ENCODE measurements at places on chromosomes 7 and 10. TPM values are rescaled to one million over a fixed set of nuclear protein-coding genes. Genes with fewer than 3 reads are reported as not detected.
A peak's percentile ranks its signal among the peaks of the same experiment; 100 is the strongest.

- no peak for DNase-seq
Observed at GRCh38 chr10:79938728-79939406, 10.0 kb downstream of the SFTPD start.

GRCh38 chr7:29237489-29237888, 42.9 kb downstream of the CHN2 start:
- DNase-seq = no peak

DNA sequence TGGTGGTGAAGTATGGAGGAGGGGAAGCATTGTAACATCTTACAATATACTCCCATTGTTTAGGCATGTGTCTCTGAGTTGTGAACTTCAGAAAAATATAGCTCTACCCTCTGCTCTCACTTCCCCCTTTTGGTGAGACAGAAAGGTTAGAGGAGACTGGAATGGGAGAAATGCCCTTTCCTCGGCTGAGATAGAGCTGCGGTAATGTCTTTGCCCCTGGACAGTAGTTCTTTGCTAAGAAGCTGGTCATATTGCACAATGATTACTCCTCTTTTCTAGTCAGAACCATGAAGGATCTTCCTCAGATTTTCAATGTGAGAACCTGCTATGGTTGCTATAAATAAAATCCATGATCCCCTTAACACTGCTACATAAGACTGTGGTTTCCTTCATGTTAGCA, 171.0 kb downstream of the SEM1 start:
- DNase-seq = no peak

DNA sequence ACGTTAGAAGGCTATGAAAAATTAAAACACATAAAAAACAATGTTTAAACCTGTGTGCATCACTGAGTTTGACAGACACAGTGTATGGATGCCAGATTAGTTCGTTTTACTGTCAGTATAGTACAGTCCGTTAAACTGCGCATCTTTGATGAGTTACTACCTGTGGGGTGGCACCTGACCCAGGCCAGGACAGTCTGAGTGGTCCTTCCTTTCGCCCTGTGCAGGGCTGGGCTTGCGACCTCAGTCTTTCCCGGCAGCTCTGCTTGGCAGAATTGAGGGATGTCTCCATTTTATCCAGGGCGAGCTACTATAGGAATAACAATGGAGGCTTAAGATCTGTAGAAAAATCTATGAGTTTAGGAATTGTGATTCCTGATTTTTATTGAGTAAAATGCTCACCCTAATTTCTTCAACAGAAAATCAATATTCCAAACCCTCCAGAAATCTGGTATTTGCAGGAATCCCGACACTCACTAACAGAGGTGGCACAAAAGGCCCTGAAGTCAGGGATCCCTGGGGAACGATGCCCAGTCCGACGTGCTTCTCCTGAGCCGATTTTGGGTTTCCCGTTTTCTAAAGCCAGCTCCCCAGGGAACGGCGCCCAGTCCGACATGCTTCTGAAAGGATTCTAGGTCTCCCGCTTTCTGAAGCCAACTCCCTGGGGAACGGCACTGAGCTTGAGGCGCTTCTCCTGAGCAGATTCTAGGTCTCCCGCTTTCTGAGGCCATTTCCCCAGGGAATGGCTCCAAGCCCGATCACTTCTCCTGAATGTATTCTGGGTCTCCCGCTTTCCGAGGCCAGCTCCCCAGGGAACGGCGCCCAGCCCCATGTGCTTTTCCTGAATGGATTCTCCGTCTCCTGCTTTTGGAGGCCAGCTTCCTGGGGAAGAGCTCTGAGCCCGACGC, 377.6 kb downstream of the DNAJB6 start:
- no peak for DNase-seq

DNA sequence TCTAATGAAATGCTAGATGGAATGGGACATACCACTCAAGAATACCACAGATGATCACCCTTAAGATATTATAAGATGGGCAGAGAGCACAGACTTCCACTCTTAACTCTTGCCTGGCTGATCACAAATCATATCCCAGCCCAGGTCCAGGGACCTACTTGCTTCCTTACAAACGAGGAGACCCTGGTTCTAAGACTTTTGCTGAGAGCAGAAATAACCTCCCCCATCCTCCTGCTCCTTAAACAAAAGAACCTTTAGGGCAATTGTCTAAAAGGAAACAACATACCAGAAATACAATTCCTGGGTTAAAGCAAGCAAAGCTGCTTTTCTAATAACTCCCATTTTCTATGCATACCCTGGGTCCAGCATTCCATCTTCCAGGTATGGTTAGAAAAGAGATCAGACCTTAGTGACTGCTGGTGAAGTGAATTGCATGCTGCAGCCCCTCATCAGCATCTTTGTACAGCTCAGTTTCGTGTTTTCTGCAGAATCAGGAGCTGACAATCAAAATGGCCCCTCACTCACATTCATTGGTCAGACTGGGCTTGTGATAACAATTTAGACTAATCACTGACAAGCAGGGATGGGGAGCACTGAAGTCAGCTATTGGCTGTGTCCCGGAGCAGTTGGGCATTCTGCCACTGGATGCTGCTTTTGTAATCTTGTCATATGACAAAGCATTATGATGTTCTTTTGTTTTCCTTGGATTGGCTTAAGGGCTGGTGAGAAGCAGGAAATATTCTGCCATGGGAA, 14.6 kb downstream of the IFIT3 start:
- peak; percentile 90 for DNase-seq

GRCh38 chr10:116683821-116684220, 58.5 kb downstream of the HSPA12A start:
- no peak for DNase-seq

DNA sequence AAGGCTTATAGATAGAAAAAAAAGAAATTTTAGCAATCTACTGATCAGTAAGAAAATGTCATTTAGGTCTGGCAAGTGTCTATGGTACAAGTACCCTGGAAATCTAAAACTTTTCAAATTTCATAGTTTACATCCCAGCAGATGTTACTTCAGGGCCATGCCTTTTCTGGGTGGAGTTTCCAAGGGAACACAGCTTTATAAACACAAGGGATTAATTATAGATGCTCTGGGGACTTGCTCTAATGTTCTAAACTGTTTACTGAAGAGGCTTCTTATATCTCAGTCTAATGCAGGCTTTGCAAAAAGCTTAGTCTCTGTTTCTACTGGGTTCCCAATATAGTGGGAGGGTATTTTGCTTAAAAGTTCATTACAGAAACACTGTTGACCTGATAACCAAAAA, 3.1 kb downstream of the CD36 start:
- DNase-seq = no peak

DNA sequence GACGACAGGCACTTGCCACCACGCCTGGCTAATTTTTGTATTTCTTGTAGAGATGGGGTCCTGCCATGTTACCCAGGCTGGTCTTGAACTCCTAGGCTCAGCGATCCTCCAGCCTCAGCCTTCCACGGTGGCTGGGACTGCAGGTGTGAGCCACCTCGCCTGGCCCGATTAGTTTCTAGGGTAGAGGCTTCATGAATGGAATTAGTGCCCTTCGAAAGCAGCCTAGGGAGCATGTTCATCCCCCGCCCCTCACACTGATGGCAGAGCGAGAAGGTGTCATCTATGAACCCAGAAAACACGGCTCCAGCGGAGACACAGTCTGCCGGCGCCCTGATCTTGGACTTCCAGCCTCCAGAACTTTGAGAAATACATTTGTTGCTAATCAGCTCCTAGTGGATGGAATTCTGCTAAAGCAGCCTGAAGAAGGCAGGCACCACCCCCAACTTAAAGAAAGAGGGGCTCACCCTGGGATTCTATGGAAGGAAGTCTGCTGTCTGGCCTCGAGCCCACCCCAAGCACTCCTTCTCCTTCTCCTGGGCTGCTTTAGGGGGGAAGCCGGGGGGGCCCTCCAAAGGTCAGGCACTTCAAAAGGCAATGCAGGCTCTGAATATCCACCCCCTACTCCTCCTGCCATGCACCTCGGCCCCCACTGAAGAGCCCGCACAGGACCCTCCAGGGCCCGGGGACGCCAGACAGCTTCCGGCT, 10.1 kb downstream of the PDGFA start:
- no peak for DNase-seq

DNA sequence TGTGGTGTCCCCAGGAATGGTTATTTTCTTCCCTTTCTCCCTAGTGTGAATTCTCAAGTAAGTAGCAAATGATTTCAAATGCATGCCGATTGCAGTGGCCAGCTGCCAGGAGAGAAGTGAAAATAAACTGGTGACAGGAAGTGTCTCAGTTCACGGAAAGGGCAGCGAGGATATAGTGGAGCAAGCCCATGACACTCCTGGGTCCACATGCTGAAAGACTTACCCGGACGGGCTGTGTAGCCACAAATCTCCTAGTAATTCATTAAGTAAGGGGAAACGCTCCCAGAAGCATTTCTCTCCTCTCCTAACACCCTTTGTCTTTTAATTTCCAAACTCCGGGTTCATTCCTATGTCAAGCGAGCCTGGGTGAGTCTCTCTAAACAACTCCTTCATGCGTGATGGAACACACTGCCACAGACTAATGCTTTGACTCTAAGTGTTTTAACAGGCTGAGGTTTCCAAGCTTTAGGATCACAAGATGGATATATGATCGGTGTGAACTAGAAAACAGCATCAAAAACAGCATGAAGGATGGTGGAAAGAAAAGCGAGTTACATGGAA, 125.6 kb downstream of the CYP26A1 start:
- no peak for DNase-seq

- DNase-seq = no peak
Observed at GRCh38 chr10:96608805-96609204, 22.0 kb upstream of the TM9SF3 start.

DNA sequence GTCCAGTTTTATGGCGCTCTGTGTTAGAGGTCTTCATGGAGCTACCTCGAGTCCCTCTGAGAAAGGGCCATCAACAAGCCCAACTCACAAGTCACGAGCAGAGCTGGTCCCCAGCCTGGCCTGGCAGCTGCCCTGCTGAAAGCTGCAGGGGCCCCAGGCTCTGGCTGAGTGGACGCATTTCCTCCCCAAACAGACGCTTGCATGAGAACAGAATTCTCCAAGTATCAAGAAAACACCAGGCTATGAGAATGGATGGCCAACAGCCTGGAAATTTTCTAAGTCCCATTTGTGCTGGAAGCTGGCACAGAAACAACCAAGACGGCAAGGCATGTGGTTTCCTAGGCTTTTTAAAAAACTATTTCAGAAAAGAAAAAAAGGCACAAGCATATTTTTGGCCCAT, 114.8 kb downstream of the FAM53B start:
- no peak for DNase-seq

- DNase-seq = no peak
Observed at GRCh38 chr7:82714883-82715282, 271.3 kb upstream of the CACNA2D1 start.

GRCh38 chr10:117425974-117426566, 50.8 kb upstream of the PDZD8 start:
- no peak for DNase-seq

DNA sequence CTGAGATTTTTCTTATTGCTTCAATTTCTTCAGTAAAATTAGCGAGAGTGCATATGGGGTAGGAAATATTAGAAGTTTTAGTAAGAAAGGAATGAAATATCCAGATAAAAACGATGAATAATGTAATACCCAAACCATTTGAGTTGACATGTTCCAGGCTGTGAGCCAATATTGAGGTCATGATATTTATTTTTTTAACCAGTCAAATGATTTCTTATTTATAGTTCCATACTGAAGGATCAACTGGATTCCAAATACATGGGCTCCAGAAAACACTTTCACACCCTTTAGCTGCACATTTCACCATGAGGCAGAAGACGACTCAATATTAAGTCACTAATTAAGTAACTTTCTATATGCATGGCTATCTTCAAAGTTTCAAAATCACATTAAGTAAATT, 312.5 kb downstream of the PPP1R3A start:
- DNase-seq = no peak

DNA sequence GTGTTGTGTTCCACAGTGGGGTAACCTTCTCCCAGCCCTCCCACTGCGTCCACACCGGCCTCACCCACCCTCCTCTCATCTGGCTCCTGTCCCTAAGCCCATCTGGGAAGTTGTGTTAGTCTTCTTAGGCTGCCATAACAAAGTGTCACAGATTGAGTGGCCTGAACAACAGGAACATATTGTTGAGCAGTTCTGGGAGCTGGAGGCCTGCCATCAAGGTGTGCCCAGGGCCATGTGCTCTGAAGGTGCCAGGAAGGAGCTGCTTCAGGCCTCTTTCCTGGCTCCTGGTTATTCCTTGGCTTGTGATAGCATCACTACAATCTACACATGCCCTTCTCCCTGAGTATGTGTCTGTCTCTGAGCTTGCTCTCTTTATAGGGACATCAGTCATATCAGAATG, 327.6 kb upstream of the COBL start:
- no peak for DNase-seq

DNA sequence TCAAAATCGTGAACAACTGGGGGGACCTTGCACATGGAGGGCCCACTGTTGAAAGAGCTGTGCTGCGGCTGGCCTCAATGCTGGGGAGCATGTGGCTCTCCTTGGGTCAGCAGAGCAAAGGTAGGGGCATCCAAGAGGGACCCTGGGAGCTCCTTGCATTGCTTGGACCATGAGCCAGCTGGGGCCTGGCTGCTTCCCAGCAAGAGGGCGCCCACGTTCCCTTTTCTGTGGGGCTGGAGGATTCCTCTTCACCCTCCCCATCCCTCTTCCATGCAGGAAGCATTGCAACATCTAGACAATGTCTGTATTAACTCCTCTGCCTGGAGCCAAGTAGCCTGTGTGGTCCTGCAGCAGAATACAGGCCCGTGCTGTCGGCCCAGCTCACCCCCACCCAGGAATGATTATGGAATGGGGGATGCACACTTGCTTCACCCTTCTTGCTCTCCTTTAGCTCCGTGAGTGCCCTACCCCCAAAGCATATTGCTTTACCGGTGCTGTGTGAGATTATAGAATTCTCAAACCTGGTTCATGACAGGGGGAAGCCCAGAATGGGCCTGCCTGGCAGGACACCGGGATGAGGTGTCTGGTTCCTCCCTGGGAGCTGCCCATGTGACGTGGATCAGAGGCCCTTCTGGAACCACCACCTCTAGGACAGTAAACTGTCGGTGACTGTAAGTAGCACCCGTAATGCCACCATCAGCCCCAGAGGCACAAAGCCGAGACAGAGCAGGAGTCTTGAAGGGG, 61.9 kb downstream of the SYPL1 start:
- no peak for DNase-seq

- DNase-seq = peak; percentile 60
Observed at GRCh38 chr7:128053023-128053422, 21.8 kb upstream of the LRRC4 start.

- peak; percentile 16 for DNase-seq
Observed at GRCh38 chr10:78914502-78915189, 154.1 kb upstream of the ZMIZ1 start.

- DNase-seq = no peak
Observed at GRCh38 chr7:34453150-34453549, 204.9 kb upstream of the NPSR1 start.

- DNase-seq = no peak
Observed at GRCh38 chr10:16986406-16987205, 143.0 kb downstream of the CUBN start.

GRCh38 chr10:75910032-75910431, 478.6 kb downstream of the LRMDA start:
- no peak for DNase-seq

The DPP6 gene
- total RNA-seq = 52.4 TPM

The RABGEF1 gene
- 30.3 TPM for total RNA-seq

The MRLN gene
- 12.2 TPM for total RNA-seq

The NRCAM gene
- 194 TPM for total RNA-seq

The SYT15 gene
- total RNA-seq = 1.8 TPM

The ADK gene
- total RNA-seq = 44.1 TPM

The PLEKHS1 gene
- not detected for total RNA-seq

The SLC39A12 gene
- 0.54 TPM for total RNA-seq

The HKDC1 gene
- 0.91 TPM for total RNA-seq

The WEE2 gene
- total RNA-seq = 0.45 TPM

The HMX2 gene
- not detected for total RNA-seq

The OR6B1 gene
- not detected for total RNA-seq

The ZYX gene
- 17.4 TPM for total RNA-seq

The TDRD1 gene
- 0.45 TPM for total RNA-seq

Measured in cerebellum (tissue), 4 donors.